ENCODE measurements at places on chromosomes 13 and 19. TPM values are rescaled to one million over a fixed set of nuclear protein-coding genes. Genes with fewer than 3 reads are reported as not detected.

GRCh38 chr13:78601124-78601873, 2.1 kb downstream of the POU4F1 start:
- peaks cover 97% of the 10 kb centered on the region for H3K27me3 ChIP-seq
- no peak overlapping the region for H3K27ac ChIP-seq
- peak overlapping the region; percentile 74 for H3K4me3 ChIP-seq
- peaks cover 37% of the 10 kb centered on the region for H3K4me1 ChIP-seq
- no peaks in the 10 kb centered on the region for H3K36me3 ChIP-seq

The HRC gene
- not detected for total RNA-seq

The FBN3 gene
- not detected for total RNA-seq

The TEX29 gene
- total RNA-seq, result not detected

The SLITRK1 gene
- not detected for total RNA-seq

The ZNF560 gene
- total RNA-seq, result not detected

GRCh38 chr13:105334211-105334610, 1201.3 kb downstream of the EFNB2 start:
- no peak overlapping the region for H3K4me3 ChIP-seq
- H3K4me1 ChIP-seq, result no peaks in the 10 kb centered on the region
- no peaks in the 10 kb centered on the region for H3K36me3 ChIP-seq
- H3K27me3 ChIP-seq, result no peaks in the 10 kb centered on the region
- H3K27ac ChIP-seq, result no peak overlapping the region
- DNase-seq, result no peak

- no peak overlapping the region for H3K27ac ChIP-seq
- H3K4me3 ChIP-seq, result no peak overlapping the region
- DNase-seq, result no peak
These were observed 284.8 kb downstream of the RBM26 start for GRCh38 chr13:79121286-79121685.

DNA sequence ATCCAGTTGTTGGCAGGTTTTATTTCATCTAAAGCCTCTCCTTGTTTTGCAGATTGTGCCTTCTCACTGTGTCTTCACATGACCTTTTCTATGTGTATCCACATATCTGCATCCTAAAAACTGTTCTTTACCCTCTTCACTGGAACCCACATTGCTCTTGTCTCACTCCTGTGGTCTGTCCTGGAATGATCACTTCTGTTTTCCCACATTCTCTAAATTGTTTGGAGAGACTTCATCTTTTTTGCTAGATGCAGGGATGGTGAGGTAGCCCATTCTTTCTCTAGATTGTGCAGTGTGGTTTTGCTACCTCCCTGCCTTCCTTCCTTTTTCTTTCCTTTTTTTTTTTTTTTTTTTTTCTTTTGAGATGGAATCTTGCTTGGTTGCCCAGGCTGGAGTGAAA, 608.6 kb upstream of the MIR17HG start:
- H3K27me3 ChIP-seq, result no peaks in the 10 kb centered on the region
- H3K4me1 ChIP-seq, result no peaks in the 10 kb centered on the region
- no peak for DNase-seq
- H3K4me3 ChIP-seq, result no peak overlapping the region
- no peak overlapping the region for H3K27ac ChIP-seq

GRCh38 chr19:15129856-15130585, 22.8 kb downstream of the SYDE1 start:
- H3K4me1 ChIP-seq, result no peaks in the 10 kb centered on the region
- DNase-seq, result no peak
- no peak overlapping the region for H3K27ac ChIP-seq
- no peaks in the 10 kb centered on the region for H3K27me3 ChIP-seq

The ZNF99 gene
- total RNA-seq, result 0.13 TPM

The FUT3 gene
- total RNA-seq, result not detected

DNA sequence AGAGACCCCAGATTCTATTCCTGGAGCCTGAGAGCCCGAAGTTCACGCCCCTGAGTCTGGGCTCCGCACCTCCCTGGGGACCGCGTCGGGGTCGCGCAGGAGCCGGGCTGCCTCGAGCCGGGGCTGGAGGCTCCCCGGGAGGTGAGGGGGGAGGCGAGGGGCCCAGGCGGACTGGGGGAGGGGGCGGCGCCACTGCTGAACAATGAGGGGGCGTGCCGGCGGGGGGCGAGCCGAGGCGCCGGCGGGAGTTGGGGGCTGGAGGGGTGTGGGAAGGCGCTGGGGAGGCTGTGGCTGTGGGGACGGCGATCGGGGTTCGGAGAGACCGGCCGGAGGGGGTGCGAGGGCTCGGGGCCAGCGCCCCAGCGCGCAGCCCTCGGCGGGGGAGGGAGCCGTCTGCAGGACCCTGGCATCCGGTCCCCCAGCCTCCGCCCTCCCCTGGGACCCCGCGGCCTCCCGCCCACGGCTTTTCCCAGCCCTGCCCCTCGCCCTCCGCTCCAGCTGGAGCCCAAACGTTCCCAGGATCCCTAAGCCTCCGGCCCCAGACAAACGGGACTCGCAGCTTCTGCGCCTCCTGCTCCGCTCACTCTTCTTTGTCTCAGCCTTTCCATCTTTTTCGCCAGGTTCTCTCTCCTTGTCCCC, 922 bp downstream of the PLEKHG2 start:
- peak; percentile 91 for DNase-seq
- H3K36me3 ChIP-seq, result peaks cover 18% of the 10 kb centered on the region
- no peaks in the 10 kb centered on the region for H3K27me3 ChIP-seq
- H3K4me1 ChIP-seq, result peaks cover 22% of the 10 kb centered on the region

The DLL3 gene
- 0.27 TPM for total RNA-seq

- peaks cover 36% of the 10 kb centered on the region for H3K27me3 ChIP-seq
- DNase-seq, result no peak
- no peak overlapping the region for H3K4me3 ChIP-seq
- no peak overlapping the region for H3K27ac ChIP-seq
- H3K36me3 ChIP-seq, result no peaks in the 10 kb centered on the region
These were observed 1.0 kb upstream of the CKM start for GRCh38 chr19:45323671-45324081.

DNA sequence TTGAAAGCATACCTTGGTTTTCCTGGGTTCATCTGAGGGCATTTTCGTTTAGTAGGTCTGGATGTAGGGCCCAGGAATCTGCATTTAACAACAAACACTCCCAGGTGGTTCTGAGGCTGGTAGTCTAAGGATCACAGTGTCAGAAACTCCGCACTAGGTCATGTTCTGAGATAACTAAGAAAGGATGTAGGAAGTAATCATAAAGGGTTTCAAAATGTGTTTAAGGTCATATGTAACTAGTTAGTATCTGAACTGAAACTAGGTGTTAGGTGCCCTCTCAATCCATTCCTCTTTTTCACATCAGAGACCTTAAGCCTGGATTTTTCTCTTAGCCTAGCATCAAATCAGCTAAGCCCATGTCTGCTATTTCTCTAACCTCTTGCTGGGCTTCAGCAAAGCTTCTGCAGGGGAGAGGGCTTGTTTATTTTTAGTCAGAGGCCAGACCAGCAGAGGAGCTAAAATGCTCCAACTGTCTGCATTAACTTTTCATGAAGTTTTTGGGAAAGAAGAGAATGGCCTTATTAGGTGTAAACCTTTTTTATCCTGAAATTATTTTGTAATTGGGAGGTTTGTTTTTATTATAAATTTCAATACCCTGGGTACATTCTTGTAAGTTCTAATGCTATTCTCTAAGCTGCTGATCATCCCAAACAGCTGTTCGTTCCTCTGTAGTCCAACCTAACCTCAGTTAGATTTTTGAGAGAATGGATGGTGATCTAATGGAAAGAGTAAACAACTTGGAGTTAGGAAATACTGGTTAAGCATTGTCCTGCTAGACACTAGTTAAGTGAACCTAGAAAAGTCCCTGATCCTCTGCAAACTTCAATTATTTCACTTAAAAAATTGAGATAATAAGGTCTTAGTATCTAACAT, 262.8 kb upstream of the RFC3 start:
- no peak for DNase-seq
- H3K4me3 ChIP-seq, result no peak overlapping the region
- H3K27me3 ChIP-seq, result no peaks in the 10 kb centered on the region
- H3K36me3 ChIP-seq, result no peaks in the 10 kb centered on the region
- H3K27ac ChIP-seq, result no peak overlapping the region

The SH2D3A gene
- total RNA-seq, result 10.4 TPM

DNA sequence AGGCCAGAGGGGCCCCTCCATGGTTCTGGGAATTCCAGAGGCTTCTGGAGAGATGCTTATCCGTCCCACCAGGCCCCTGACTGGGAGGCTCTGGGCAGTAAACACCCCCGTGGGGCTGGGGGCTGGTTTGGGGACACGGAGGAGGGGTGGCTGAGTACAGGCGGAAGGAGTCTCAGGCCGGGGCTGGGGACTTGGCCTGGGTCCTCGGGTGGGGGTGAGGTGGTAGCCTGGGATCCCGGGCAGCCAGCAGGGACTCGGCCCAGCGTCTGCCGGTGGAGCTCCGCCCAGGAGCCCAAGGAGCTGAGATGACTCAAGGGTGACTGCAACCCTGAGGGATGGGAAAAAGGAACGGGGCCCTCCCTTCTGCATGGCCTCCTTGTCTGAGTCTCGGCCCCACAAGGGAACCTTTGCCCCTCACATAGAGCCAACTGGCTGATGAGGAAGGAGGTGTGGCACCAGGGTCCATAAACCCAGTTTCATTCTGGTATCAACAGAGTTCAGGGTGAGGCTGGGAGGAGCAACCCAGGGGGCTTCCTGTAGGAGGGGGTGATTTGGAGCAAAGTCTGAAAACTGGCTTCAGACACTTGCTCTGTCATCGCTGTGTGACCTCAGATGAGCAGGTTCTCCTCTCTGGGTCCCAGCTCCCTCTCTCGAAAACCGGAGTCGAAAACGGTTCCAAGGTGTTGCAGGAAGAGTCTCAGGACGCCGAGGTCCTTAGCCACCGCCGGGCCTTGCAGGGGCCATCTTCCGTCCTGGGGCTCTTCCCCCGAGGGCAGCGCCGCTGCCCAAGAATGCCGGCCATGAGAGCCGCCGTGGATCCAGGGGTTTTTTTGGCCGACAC, 809 bp downstream of the MISP start:
- peaks cover 16% of the 10 kb centered on the region for H3K27me3 ChIP-seq
- no peak for DNase-seq
- no peak overlapping the region for H3K27ac ChIP-seq
- H3K36me3 ChIP-seq, result peaks cover 12% of the 10 kb centered on the region
- H3K4me3 ChIP-seq, result no peak overlapping the region

The ZNF320 gene
- total RNA-seq, result 11.2 TPM

The RFPL4A gene
- total RNA-seq, result not detected

GRCh38 chr19:15231271-15231670, 977 bp downstream of the EPHX3 start:
- peaks cover 22% of the 10 kb centered on the region for H3K4me1 ChIP-seq
- no peak overlapping the region for H3K4me3 ChIP-seq
- no peak for DNase-seq
- H3K27me3 ChIP-seq, result no peaks in the 10 kb centered on the region
- H3K36me3 ChIP-seq, result peaks cover 9% of the 10 kb centered on the region
- H3K27ac ChIP-seq, result no peak overlapping the region

DNA sequence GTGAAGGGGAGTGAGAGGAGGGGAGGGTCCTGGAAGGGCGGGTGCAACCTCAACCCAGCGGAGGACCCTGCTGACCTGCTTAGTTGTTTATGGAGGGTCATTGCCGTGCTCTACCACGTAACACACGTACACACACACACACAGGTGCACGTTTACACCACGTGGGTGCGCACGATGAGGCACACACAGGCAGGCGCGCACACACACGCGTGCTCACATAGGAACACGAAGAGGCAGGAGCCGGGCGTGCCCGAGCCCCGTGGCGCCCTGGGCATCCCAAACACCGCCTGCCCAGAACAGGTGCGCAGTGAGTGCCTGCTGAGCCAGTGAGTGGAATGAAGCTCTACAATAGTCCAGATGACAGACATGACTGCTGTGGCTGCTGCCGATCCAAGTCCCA, 11.2 kb upstream of the MADCAM1 start:
- DNase-seq, result no peak
- no peak overlapping the region for H3K27ac ChIP-seq
- H3K36me3 ChIP-seq, result no peaks in the 10 kb centered on the region
- no peak overlapping the region for H3K4me3 ChIP-seq
- no peaks in the 10 kb centered on the region for H3K27me3 ChIP-seq

DNA sequence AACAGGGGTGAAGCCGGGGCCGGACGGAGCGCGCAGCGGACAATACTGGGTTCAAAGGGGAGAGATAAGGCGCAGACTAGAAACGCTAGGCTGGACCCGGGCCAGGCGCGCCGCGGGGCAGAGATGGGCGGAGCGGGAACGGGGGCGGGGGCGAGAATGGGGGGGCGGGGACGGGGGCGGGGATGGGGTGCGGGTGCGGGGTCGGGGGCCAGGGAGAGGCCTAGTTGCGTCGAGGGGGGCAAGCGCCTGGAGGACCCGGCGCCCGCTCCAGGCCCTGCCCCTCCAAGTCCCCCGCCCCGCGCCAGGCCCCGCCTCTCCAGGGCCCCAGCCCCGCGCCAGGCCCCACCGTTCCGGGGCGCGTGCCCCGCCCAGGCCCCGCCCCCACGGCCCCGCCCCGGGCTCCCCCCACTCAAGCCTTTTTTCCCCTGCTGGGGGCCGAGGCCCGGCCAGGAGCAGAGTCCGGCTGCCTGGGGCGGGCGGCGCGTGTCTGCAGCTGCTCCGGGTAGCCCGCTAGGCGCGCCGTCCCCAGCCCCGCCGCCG, at the start of gene CERS4:
Gene CERS4, plus strand, starts transcription at position 449 of the 540 bp plus-strand sequence. CDS start 41,707 bp downstream, outside the sequence.
- H3K27me3 ChIP-seq, result peaks cover 18% of the 10 kb centered on the region
- H3K4me3 ChIP-seq, result peak within 1 kb of the TSS; percentile 76

DNA sequence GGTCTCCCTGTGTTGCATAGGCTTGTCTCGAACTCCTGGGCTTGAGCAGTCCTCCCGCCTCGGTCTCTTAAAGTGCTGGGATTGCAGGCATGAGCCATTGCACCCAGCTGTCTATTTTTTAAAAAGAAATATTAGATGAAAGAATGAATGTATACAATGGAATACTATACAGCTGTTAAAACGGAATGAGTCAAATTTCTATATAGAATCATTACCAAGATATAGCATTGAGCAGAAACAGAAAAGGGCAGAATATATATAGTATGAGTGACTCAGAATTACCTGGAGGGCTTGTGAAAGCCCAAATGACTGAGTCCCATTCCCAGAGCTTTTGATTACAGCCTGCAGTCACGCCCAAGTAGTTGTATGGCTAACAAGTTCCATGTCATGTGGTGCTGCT, 4.4 kb downstream of the DACT3 start:
- no peak overlapping the region for H3K4me3 ChIP-seq
- H3K27me3 ChIP-seq, result peaks cover 27% of the 10 kb centered on the region
- H3K4me1 ChIP-seq, result peaks cover 36% of the 10 kb centered on the region
- H3K36me3 ChIP-seq, result no peaks in the 10 kb centered on the region
- H3K27ac ChIP-seq, result no peak overlapping the region

- H3K27ac ChIP-seq, result no peak overlapping the region
- H3K4me3 ChIP-seq, result no peak overlapping the region
- no peaks in the 10 kb centered on the region for H3K4me1 ChIP-seq
- no peak for DNase-seq
These were observed 88.7 kb upstream of the TNFSF11 start for GRCh38 chr13:42485272-42485671.

All from spleen (tissue), 13 donors.